Occipital lobe (tissue), 3 donors: ENCODE measurements at places on chromosomes 2 and 18.

DNA sequence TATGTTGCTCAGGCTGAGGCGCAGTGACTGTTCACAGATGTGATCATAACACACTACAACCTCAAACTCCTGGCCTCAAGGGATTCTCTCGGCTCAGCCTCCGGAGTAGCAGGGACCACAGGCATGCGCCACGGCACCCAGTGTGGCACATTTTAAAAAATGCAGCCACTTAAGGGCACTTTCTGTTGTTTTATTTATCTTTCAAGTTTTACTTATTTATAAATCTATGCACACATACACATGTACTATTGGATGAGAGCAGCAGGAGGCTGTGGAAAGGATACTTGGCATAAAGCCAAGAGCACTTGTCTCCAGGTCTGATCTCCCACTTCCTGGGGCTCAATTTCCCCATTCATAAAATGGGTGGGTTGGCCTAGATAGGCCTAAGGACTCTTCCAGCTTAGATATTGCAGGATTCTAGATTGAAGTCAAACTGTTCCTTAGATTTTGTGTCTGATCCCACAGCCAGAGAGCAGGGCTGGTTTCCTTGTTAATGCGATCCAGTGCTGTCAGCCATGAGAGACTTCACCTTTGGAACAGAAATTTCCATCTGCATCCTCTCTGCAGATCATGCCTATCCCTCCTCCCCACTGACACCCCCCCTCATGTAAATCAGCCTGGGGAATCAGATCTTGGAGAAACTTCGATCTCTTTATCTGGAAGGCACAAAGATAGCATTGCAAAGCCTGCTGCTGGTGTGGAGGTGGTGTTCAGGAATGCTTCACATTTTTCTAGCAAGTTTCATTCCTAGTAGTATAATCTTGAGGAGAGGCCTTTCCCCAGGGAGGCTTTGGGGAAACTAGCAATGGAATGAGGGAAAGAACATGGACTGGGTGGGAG lies 24.7 kb downstream of the PCBP1 start:
- DNase-seq: no peak

DNA sequence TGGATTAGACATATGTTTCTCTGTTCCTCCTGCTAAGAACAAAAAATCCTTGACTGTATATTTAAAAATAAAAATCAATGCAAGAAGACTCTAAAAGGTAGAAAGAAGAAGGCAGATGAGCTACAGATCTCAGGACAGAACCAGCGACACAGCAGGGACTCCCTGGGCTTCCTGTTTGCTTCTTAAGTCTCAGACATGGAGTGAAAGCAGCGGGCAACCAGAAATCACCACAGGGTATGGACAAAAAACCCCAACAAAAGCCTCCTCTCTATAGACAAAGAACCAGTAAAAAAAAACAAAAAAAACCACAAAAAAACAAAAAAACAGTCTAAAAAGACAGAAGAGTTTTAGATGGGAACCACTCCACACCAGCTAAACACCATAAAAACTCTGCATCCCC lies 971.0 kb upstream of the GYPC start:
- no peak for DNase-seq

GRCh38 chr2:112692918-112693317 lies 27.9 kb upstream of the NT5DC4 start:
- DNase-seq: no peak

- DNase-seq: no peak
Measured at GRCh38 chr2:213087040-213087439, 64.4 kb downstream of the IKZF2 start.
